ENCODE measurements at places on chromosomes 12 and 14.
A peak's percentile ranks its signal among the peaks of the same experiment; 100 is the strongest.

- DNase-seq, result peak; percentile 50
Measured at GRCh38 chr12:110224379-110225304, 56.4 kb upstream of the ATP2A2 start.

- DNase-seq, result no peak
Measured at GRCh38 chr12:94725375-94726168, 75.2 kb upstream of the TMCC3 start.

GRCh38 chr12:9856894-9857293, 12.3 kb downstream of the CLEC2B start:
- no peak for DNase-seq

GRCh38 chr14:105425823-105426247, 6.2 kb downstream of the MTA1 start:
- DNase-seq, result no peak

GRCh38 chr14:76921088-76921399, 94.8 kb downstream of the LRRC74A start:
- no peak for DNase-seq

DNA sequence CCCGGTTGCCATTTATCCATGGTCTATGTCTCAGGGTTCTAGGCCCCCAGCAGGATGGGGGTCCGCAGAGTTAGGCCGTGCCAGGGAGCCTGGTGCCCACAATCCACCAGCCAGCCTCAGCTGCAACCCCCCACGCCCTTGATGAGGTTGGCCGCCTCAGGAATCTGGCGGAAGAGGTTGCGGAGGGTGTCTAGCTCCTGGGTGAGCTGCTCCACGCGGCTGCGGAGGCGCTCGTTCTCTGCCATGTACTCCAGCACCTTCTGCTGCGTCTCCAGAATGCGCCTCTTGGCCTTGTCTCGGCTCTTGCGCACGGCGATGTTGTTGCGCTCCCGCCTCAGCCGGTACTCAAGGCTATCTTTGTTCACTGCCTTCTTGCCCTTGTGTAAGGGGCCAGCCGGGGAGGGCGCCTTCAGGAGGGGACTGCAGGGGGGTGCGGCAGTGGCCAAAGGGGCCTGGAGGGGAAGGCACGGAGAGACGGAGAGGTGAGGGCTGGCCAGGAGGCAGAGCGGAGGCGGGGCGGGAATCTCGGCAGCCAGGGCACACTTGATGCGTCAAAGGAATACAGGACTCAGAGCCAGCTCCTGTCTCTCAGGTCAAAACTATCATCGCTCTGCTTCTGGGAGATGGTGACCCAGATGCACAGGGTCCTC, 1.6 kb downstream of the CEBPE start:
- DNase-seq, result no peak
